ENCODE measurements at places on chromosomes 2 and 18.

- no peak for DNase-seq
These were observed 42.1 kb upstream of the LAPTM4A start for GRCh38 chr2:20093263-20094141.

GRCh38 chr18:46034230-46034629, 37.8 kb downstream of the PSTPIP2 start:
- no peak for DNase-seq

DNA sequence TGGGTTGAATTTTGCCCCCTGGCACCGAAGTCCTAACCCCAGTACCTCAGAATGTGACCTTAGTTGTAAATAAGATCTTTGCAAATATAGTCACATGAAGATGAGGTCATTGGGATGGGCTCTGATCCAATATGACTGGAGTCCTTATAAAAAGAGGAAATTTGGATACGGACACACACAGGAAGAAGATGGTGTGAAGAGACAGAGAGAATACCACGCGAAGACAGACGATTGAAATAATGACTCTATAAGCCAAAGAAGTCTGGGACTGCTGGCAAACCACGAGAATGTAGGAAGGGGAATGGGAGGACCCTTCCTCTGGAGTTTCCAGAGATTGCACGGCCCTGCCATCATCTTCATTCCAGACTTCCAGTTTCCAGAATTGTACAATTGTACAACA, 98.6 kb downstream of the CPO start:
- DNase-seq, result no peak

- DNase-seq, result no peak
These were observed 18.6 kb downstream of the THADA start for GRCh38 chr2:43576981-43577892.

- no peak for DNase-seq
These were observed 4.0 kb downstream of the DOK1 start for GRCh38 chr2:74558284-74559230.

- DNase-seq, result no peak
These were observed 29.3 kb downstream of the MRPL19 start for GRCh38 chr2:75675908-75676307.

GRCh38 chr2:58893656-58894351, 652.7 kb upstream of the FANCL start:
- DNase-seq, result no peak

GRCh38 chr2:159773886-159774285, 24.1 kb downstream of the CD302 start:
- DNase-seq, result no peak

DNA sequence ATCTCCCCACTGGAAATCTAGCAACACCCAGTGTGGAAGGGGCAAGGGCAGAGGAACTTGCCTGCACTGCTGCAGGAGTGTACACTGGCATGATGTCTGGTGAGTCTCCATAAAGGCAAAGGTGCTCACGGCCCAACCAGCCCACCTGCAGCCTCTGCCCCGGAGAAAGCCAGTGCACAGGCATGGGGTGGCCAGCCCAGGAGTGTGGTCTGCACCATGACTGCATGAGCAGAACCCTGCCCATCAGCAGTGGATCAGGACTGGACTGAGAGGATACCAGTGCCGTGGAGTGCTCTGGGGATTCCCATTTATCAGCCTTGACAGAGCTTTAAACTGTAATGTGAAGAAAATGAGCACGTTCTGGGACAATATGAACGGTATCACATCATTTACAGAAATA, 342.6 kb upstream of the HS6ST1 start:
- no peak for DNase-seq

DNA sequence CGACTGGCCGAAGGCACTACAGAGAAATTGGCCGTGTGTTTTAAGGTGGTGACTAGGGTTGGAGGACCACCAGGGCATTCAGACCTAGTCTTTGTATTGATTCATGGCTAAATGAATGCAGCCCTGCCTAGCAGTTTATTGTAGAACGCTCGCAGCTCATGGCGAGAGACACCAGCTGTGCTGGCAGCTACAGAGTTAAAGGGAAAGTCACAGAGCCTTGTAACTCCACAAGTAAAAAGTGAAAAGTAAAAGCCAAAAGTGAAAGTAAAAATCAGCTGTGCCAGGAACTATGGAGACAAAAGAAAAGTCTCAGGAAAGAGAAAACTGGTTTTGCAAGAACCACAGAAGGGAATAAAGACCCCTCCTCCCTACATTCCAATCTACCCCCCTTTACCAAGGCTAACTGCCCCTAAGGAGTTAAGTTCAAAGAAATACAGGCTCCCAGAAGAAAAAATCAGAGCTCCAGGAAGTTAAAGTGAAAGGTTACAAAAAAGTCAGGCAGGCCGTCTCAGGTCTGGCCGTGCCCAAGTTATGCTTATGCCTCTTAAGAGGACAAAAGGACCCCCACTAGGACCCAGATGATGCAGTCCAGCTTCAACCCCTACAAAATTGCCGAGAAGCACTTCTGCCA, 46.4 kb upstream of the SELENOI start:
- no peak for DNase-seq

GRCh38 chr2:30046979-30047378, 99.8 kb upstream of the YPEL5 start:
- no peak for DNase-seq

- DNase-seq, result no peak
These were observed 46.7 kb upstream of the ITGA6 start for GRCh38 chr2:172380436-172381274.

GRCh38 chr2:68169308-68169707, 11.6 kb downstream of the PNO1 start:
- no peak for DNase-seq

GRCh38 chr2:177124371-177124770, 88.2 kb upstream of the HNRNPA3 start:
- DNase-seq, result no peak

DNA sequence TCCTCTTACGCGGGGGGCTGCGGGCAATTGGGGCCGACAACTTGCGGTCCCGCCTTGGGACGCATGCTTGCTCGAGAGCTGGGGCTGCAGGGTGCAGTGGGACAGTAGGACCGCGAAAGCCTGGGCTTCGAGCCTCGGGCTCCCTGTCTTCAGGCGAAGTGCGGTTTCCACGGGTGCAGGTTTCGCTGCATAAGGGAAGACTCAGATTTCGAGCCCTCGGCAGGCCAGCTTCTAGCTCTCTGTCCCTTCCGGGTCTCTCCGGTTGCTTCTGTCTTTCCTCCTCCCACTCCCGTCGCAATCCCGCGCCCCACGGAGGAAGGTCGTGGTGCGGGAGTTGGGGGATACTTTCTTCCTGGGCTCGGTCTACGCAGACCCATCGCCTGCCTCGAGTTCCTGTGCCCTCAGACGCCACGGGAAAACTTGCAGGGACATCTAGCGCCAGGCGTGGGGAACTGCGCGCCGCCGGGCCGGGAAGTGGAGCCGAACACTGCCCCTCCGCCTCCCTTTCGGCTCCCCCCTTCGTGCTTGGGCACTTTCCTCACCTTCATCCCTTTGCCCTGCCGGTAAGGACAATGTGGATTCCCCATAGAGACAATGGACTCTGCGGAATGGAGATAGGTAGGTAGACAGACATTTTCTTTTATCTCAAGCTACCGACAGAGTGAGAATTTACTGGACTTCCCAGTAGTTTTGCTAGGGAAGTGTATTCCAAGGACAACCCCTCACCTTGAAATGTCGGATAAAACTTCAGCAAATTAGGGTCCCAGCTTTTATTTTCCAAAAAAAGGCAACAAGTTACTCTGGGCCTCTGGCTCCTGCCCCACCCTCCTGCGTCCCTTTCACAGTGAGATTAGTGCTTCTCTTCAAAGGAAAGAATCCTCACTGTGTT, 4.2 kb upstream of the HOXD13 start:
- no peak for DNase-seq

DNA sequence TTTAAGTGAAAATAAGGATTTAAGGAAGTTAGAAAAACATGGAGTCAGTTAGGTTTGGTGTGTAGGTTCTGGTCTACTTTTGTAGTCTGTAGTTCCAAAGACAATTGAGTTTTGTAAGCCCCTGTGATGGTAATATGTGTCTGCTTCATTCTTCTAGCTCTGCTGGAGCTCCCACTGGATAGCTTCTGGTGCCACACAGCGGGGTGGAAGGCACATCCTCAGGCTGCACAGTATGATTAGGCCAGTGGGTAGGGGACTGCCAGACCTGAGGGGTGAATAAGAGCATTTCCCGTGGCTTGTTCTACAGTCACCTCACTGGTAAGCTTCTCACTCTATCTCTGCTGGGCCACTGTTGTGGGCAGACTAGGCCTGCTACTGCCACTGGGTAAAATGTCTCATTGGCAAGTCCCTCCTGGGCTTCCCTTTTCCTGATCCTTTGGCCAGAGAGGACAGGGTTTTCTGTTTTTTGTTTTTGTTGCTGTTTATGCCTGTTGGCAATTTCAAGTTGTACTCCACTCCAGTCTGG, 44.5 kb downstream of the TMEM131 start:
- no peak for DNase-seq

GRCh38 chr2:171271971-171272436, 111.3 kb upstream of the TLK1 start:
- no peak for DNase-seq

- DNase-seq, result no peak
These were observed 96.7 kb downstream of the CCDC148 start for GRCh38 chr2:158359846-158360245.

- no peak for DNase-seq
These were observed 55.6 kb upstream of the PHLPP1 start for GRCh38 chr18:62659698-62660097.

- no peak for DNase-seq
These were observed 124.2 kb downstream of the NFATC1 start for GRCh38 chr18:79519751-79520477.

DNA sequence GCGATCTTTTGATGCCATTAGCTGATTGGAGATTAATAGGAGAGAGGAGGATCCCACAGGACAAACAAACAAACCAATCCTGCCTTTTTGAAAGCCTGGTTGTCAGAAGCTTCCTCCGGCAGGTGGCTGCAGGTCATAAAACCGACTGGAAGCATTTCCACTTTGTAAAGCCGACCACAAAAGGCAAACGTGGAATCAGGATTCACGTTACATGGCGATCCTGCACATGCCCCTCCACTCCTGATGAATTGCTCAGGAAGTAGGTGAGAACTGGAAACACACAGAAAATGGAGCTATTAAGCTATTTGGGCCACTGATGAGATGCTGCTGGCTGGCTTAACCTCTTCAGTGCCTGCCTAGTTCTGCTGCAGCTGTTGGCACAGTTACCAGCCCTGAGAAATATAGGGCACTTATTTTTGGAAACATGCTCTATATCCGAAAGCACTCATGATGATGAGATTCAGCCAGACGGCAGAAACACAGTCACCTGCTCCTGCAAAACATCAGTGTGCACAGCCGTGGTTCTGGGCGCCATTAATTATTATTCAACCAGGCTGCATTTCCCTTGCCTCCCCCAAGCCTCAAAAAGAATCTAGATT, 110.3 kb upstream of the ST6GAL2 start:
- DNase-seq, result no peak

- DNase-seq, result no peak
These were observed 87.6 kb upstream of the SPOPL start for GRCh38 chr2:138414014-138414413.

DNA sequence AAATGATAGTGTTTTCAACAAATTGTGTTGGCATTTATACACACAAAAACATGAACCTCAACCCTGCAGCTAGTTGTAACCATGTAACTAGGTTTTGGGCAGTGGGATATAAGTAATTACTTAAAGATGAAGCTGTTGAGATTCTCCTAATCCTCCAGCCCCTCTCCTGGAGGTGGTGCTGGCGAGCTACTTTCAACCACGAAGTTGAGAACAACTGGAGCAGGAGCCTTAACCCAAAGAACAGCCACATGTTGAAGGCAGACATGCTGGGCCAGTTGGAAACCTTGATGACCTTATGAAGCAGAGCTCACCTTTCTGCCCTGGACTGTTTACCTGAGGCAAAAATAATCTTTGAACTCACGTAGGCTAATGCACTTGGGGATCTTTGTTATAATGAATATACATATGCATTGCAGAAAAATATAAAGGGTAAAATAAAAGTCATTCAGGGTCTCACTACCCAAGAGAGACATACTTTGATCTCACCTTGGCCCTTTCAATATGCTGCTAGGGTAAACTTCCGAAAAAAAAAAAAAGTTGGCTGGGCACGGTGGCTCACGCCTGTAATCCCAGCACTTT, 89.6 kb upstream of the NPAS2 start:
- peak; percentile 29 for DNase-seq

DNA sequence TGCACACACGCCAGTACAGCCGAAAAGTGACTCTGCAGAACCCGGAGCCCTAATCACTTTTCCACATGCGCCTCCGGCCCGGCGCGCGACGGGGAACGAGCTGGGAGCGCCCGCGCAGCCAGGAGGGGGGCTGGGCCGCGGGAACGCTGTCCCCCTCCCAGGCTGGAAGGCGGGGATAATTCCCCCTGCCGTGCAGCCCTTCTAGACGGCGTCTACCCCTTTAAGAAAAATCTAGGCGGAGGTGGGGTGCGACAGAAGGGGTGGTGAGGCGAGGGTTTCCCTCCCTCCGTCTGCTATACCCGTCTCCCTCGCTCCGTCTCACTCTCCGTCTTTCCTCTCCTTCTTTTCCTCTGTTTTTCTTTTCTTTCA, 2.4 kb downstream of the CYP26B1 start:
- no peak for DNase-seq

- DNase-seq, result no peak
These were observed 165.9 kb upstream of the ID2 start for GRCh38 chr2:8515864-8516533.

- DNase-seq, result no peak
These were observed 18.4 kb upstream of the ITM2C start for GRCh38 chr2:230846360-230846759.

DNA sequence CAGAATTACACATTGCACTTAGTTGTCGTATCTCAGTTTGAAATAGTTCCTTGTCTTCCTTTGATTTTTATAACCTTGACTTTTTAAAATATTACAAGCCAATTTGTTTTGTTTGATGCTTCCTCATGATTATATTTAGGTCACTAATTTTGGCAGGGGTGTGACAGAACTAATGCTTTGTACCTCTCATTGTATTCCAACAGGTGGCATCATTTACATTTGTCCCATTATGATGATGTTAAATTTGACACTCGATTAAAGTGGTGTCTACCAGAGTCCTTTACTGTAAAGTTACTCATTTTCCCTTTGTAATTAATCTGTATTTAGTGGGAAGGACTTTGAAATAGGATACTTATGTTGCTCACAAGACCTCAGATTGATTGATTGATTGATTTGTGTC, 21.5 kb upstream of the MFSD2B start:
- no peak for DNase-seq

DNA sequence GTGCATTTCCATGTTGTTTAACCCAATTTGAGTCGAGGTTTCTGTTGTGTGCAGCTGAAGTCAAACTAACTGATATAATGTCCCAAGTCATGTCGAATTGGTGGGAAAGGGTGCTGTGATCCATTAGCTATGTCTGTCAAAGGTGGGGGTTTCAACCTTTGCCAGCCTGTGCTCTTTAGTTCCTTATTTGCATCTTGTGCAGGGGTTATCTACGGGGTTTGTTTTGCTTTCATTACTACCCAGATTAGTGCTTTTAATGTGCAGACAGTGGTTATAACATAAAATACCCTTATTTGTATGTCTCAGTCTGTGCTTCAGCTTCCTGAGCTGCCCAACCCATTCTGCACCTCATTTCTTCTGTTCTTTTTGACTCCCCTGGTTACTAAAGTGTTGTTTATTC, 271.9 kb upstream of the CXCR4 start:
- no peak for DNase-seq

- DNase-seq, result no peak
These were observed 419.6 kb downstream of the DLGAP1 start for GRCh38 chr18:4035521-4035920.

- no peak for DNase-seq
These were observed 31.8 kb downstream of the NCK2 start for GRCh38 chr2:105776560-105776928.

Measured in stimulated activated CD4-positive, alpha-beta T cell treated with anti-CD3 and anti-CD28 coated beads, Interleukin-1b, Interleukin-23, amount 100 ng/mL, for 24 hours (primary cell).